ENCODE measurements at places on chromosomes 13 and 19.
A peak's percentile ranks its signal among the peaks of the same experiment; 100 is the strongest.

- no peak for DNase-seq
Observed at GRCh38 chr13:23473221-23473620, 39.7 kb upstream of the SACS start.

GRCh38 chr19:19206938-19207337 lies 3.7 kb upstream of the NR2C2AP start:
- DNase-seq = no peak

DNA sequence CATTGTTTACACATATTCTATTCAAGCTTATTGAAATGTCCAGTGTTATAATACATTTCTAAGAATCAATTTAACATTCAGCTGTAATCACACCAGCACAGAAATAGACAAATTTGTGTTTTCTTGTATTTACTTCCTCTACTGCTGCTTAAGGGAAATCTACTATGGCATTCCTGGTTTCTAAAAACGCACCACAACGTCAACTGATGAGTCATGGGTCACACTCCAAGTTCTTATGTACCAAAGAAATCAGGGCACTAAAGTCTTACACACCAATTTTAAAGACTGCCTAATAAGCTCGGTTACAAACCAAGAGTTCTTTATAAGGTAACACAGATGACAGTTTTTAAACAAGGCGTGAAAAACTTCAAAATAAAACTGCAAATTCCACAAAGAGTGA lies 13.2 kb downstream of the LNX2 start:
- DNase-seq = no peak

- DNase-seq = peak; percentile 60
Observed at GRCh38 chr13:26502826-26503225, 54.7 kb upstream of the WASF3 start.

DNA sequence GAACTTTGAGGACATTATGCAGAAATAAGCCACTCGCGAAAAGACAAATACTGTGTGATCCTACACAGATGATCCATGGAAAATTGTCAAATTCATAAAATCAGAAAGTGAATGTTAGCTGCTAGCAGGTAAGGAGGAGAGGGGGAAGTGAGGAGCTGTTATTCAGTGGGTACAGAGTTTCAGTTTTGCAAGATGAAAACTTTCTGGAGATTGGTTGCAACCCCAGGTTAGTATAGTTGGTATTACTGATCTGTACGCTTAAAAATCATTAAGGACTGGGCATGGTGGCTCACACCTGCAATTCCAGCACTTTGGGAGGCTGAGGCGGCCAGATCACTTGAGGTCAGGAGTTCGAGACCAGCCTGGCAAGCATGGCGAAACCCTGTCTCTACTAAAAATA lies 17.9 kb downstream of the ZNF101 start:
- no peak for DNase-seq

DNA sequence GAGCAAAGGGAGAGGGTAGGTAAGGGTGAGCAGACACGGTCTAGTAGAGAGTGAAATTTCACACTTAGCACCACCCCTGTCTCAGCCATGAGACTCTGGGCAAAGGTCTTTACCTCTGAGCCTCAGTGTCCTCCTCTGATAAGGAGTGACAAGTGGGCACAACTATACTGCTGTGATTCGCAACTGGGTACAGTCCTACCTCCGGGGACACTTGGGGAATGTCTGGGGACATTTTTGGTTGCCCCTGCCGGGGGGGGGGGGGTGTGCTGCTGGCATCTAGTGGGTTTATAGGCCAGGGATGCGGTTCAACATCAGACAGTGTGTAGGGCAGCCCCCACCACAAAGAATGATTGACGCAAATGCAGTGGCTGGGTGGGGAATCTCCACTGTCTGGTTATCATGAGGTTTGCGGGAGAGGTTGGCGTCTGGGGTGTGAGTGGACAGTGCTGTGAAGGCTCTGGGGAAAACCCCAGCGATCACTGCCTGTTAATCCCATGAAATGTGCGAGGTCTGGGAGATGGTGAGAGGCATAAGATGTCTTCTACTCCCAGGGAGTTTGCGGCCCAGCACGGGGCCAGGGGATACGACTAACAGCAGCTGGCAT lies 4.3 kb downstream of the NACC1 start:
- DNase-seq = no peak

- DNase-seq = peak; percentile 84
Observed at GRCh38 chr19:43780706-43781525, at the start of gene KCNN4. Gene KCNN4, minus strand, starts transcription at chr19:43780973. Its CDS starts 112 bp downstream, at chr19:43780861.

GRCh38 chr19:15584541-15585115 lies 30.4 kb upstream of the CYP4F8 start:
- DNase-seq = peak; percentile 95

DNA sequence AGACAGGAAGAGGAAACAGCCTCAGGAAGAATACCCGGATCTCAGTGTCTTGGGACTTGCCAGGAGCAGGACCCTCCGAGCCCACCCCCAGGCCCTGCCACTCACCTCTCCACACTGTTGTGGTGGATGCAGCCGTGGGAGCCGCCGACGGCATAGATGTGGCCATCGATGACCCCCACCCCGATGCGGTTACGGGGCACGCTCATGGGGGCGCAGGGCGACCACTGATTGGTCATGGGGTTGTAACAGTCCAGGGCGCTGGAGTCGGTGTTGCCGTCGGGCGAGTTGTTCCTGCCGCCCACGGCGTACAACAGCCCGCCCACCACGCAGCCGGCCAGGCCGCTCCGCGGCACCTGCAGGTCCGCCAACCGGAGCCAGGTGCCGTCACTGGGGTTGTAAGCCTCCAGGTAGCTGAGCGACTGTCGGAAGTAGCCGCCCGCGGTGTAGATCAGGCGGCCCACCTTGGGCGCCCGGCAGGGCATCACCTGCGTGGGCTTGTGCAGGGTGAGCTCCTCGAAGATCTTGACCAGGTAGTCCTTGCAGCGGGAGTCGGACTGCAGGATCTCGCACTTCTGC lies 11.6 kb downstream of the KEAP1 start:
- no peak for DNase-seq

GRCh38 chr19:5131031-5131505 lies 162.2 kb downstream of the KDM4B start:
- peak; percentile 82 for DNase-seq

- peak; percentile 69 for DNase-seq
Observed at GRCh38 chr19:12723381-12723640, 421 bp downstream of the TNPO2 start.

DNA sequence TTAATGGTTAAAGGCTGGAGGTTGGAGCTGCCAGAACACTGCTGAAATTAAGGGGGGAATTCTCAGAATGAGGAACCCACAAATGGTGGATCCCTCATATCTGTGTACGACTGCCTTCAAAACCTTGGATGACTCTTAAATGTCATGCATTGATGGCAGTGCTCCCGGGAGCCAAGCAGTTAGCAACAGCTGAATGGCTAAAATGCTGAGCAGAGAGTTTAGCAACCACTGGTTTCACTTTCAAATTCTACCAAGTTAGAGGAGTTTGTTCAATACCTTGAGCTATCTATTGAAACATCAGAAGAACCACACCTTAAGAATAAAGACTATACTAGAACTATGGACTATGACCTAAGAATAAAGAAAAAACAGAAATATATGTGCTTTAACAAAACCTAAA lies 41.4 kb downstream of the UQCRFS1 start:
- no peak for DNase-seq

DNA sequence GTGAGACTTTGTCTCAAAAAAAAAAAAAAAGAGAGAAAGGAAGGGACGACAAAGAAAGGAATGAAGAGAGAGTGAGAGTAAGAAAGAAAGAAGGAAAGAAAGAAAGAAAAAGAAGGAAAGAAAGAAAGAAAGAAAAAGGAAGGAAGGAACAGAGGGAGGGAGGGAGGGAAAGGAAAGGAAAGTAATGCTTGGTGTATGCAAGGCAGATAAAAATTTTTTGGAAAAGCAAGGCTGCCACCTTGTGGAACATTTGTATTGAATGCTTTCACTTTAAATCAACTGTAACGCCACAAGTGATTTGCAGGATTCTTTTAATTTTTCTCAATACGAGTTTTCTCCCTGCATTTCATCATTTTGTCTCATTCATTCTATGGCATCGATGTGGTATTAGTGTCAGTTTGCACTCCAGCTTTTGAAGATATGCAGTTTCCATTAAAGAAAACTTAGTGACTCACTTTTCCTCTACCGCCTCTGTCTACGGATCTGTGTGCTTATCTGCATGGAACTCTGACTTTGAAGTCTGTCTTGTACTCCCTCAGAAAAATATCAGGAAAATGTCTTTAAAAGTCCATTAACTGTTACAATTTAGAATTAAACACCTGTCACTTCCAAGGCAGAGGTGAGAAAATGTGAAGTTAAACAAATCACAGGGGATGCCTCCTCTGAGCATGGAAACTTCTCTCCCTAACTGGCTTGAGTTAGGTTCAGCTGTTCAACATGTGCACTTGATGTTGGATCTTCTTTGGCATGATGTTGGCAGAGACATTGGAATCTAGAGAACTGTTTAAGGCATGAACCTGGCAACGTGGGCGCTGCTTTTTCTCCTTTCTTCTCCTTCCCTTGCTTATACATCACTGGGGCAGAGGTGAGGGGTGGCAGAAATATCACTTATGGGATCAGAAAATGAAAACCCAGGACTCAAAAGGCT lies 20.0 kb upstream of the ZDHHC20 start:
- no peak for DNase-seq

- no peak for DNase-seq
Observed at GRCh38 chr13:110538632-110539031, 22.9 kb downstream of the RAB20 start.

GRCh38 chr19:13425151-13425550 lies 81.1 kb downstream of the CACNA1A start:
- DNase-seq = no peak

GRCh38 chr13:109606520-109606919 lies 179.9 kb downstream of the IRS2 start:
- no peak for DNase-seq

DNA sequence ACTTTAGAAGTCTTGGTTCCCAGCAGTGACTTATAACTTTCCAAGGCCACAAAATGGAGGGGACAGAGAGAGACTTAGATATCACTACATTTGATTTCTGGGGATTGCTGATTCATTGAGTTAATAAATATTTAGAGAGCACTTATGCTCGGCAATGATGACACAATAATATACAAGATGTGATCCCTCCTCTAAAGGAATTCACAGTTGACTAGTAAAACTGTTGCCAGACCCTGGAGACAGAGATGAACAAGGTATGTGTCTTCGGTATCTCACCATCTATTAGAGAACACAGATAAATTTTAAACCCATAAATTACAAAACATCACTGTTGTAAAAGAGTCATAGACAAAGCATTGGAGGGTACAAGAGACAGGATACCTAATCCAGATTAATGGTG lies 437.5 kb downstream of the FOXO1 start:
- no peak for DNase-seq

- DNase-seq = no peak
Observed at GRCh38 chr19:1360126-1360817, 23.4 kb upstream of the NDUFS7 start.

GRCh38 chr19:15555759-15556633 lies 47.7 kb downstream of the CYP4F22 start:
- DNase-seq = peak; percentile 100

- no peak for DNase-seq
Observed at GRCh38 chr13:43996221-43996620, 116.5 kb downstream of the LACC1 start.

DNA sequence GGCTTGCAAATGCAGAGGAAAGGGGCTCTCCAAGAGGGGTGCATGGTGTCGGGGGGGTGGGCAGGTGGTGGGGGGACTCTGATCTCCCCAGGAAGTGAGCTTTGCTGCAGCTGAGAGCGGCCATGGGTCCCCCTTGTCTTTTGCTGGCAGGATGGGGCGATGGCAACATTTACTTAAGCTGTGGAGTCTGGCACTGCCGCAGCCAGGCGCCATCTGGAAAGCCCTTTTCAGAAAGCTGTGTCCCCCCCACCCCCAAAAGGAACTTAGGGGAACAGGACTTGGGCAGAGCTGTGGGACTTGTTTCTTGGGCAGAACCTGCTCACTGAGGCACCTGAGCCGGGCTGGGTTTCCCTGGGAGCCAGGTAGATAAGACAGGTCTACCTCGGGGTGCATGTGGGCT lies 80.7 kb downstream of the ZNF536 start:
- no peak for DNase-seq

GRCh38 chr19:18541258-18541991 lies 1.9 kb downstream of the FKBP8 start:
- no peak for DNase-seq

- DNase-seq = no peak
Observed at GRCh38 chr13:24692561-24692960, 12.4 kb downstream of the ATP12A start.

DNA sequence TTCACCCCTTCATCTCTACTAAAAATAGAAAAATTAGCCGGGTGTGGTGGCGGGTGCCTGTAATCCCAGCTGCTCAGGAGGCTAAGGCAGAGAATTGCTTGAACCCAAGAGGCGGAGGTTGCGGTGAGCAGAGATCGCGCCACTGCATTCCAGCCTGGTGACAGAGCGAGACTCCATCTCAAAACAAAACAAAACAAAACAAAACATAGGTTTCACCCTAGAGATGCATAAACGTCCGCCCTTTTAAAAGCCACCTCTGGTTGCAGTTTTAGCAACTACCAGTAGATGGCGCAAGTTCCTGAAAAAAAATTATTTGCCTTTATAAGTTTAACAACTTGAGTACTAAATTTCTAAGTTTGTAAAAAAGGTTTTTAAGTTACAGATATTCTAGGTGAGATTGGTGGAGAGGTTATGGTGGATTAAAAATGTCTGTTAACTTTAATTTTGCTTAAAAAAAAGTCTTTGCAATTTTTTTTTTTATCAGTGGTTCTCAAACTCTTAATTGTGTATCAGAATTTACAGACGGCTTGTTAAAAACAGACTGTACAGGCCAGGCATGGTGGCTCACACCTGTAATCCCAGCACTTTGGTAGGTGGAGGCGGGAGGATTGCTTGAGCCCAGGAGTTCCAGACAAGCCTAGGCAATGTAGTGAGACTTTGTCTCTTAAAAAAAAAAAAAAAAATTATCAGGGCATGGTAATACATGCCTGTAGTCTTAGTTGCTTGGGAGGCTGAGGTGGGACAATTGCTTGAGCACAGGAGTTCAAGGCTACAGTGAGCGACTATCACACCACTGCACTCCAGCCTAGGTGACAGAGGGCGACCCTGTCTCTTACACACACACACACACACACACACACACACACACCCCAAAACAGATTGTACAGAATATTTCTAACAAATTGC lies 42.1 kb downstream of the NAA16 start:
- DNase-seq = peak; percentile 63

- DNase-seq = peak; percentile 87
Observed at GRCh38 chr19:4369109-4369887, 25.9 kb downstream of the MPND start.

GRCh38 chr13:64453831-64454230 lies 2776.3 kb downstream of the PCDH9 start:
- no peak for DNase-seq

- no peak for DNase-seq
Observed at GRCh38 chr13:81988567-81988966, 1647.6 kb upstream of the SPRY2 start.
